Activated T-helper 2 cell treated with anti-CD3 and anti-CD28 coated beads, Interferon-gamma antibody, Interleukin-2, Interleukin-4, amounts not matched to agents 10 μg/mL and 5 μg/mL and 100 μg/mL, durations not matched to agents 14 hours and 24 hours and 36 hours (primary cell): ENCODE measurements at places on chromosomes 11 and 22. TPM values are rescaled to one million over a fixed set of nuclear protein-coding genes. Genes with fewer than 3 reads are reported as not detected.

The FJX1 gene
- 0.09 TPM in 2 replicates for total RNA-seq

DNA sequence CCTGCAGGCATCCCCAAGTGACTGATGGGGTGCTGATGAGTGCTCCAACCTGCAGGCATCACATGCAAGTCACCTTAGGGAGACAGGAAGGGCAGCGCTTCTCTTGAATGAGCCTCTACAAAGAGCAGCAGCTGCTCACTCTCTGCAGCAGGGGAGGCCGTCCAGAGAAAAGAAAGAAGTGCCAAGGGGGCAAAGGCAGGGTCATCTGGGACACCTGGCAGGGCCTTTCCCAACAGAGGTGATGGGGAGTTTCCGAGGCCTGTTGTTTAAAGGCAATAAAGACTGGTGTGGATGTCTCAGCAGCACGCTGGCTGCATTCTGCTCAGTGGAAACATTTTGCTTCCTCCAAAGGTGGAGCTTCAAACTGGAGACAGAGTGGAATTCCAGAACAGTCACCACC lies 113.7 kb downstream of the ETS1 start:
- H3K4me3 ChIP-seq = peak overlapping the region; percentile 75
- peaks cover 99% of the 10 kb centered on the region for H3K36me3 ChIP-seq
- peaks cover 93% of the 10 kb centered on the region for H3K4me1 ChIP-seq
- DNase-seq = no peak

The JRKL gene
- 11.8 and 12.9 TPM in 2 replicates for total RNA-seq

DNA sequence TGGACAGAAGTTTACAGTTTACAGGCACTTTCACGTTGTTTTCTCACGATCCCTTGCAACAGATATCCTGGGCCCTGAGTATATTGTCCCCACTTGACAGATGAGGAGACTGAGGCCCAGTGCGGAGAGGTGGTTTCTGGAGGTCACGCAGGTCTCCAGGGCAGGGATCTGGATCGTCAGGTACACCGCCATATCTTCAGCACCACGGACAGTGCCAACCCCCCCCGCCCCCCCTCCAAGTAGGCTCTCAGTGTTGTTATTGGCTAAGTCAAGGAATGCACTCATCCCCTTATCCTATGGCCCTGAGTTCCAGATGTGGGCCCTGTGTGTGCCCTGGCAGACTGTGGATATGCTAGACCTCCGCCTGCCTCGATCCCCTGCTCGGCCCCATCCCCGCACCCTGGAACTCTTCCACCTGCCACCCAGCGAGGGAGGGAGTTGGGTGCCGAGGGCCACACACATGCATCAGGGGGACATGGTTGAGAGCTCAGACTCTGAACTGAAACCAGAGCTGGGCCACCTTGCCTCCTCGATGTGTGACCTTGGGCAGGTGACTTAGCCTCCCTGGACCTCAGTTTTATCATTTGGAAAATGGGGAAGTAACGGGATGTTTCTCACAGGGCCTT lies 37.5 kb downstream of the MPPED1 start:
- no peak overlapping the region for H3K4me3 ChIP-seq
- no peak for DNase-seq
- H3K27ac ChIP-seq = no peak overlapping the region
- no peaks in the 10 kb centered on the region for H3K27me3 ChIP-seq

The MCAM gene
- 6.0 and 7.2 TPM in 2 replicates for total RNA-seq

DNA sequence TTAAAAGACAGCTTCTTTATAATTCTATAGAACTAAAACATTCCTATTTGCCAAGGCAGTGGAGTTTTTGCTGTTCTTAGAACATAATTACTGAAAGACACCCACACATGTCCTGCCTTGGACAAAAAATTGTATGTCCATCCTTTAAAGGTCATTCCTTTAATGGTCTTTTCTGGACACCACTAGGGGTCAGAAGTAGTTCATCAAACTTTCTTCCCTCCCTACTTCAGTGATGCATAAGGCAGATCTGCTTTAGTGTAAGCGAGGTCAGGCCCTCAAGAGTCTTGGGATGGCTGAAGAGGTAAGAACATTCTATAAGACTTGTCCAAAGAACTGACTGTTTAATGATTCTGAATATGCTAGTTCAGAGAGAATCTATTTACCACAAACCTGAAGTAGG lies 4.3 kb upstream of the OR51V1 start:
- H3K36me3 ChIP-seq = no peaks in the 10 kb centered on the region
- H3K4me1 ChIP-seq = no peaks in the 10 kb centered on the region
- no peak overlapping the region for H3K4me3 ChIP-seq
